Activated CD4-positive, alpha-beta T cell treated with anti-CD3 and anti-CD28 coated beads, Interleukin-2, Interleukin-4, amounts not matched to agents 100 ng/mL and 50 ng/mL, durations not matched to agents 16 hours and 8 hours (primary cell): ENCODE measurements at places on chromosomes 7 and 10.

GRCh38 chr10:11851910-11852309 is 28.8 kb downstream of the PROSER2 start:
- DNase-seq, result no peak

- no peak for DNase-seq
Observed at GRCh38 chr7:5709347-5709950, 72.0 kb downstream of the RNF216 start.

DNA sequence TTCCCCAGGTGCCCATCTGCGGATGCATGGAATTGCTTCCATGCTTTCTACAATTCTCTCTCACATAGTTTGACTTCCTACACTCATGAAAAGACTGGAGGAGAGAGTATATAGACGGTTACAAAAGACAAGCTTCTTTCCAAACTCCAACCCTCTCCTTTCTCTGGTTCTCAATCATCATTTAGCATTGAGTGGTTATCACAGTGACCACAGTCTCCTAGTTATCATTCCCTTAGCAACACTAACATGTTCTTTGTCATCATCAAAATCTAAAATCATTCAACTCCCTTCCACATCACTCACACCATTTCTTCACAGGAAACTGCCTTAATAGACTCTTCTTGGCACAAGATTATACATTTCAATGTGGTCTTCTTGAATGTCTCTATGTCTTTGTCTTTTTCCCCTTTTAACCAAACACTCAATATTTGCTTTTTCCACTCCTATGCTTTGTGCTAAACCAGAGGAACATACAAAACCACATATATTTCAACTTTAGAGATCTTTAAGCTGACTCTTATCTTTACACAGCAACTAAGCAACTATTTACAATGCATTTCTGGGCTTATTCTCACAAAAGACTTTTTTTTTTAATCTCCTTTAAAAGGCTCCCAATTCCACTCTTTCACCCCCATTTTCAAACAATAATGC is 126.3 kb downstream of the CNOT4 start:
- DNase-seq, result no peak

GRCh38 chr10:91050371-91051034 is 129.6 kb upstream of the ANKRD1 start:
- DNase-seq, result no peak

DNA sequence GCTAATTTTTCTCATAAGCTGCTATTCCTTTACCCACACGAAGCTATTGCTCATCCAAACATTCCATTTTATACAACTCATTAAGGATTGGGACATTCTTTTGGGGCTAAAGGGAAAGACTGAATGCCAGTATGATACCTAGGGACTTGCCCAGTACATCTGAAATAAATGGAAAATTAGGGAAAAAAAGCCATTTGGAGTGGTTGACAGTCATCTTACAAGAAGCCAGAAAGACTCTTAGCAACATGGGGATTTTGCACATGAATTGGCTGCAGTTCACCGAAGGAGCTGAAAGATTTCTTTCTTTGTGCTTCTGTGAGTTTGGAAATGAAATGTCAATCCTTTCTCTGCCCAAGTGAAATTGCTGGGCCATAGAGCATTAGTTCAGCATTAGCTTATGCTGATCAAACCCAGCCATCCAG is 43.3 kb upstream of the MTURN start:
- DNase-seq, result no peak

DNA sequence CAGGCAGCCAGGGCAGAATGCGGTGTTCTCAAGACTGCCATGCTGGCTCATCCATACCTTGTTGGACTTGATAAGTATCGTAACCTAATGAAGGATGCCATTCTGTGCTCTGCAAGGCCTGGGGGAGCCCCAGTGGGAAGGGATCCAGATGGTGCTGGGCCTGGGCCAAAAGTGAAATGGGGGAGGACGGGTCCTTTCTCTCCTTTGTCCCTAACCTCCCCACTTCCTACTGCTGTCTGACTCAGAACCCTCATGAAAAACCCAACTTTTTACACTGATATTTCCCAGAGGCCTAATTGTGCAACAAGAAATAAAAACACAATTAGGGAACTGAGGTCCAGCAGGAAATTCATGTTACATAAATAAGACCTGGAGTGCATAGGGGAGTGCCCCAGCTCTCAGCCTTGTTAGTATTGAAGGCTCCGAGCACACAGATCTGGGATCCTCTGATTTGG is 193.7 kb upstream of the SVIL start:
- no peak for DNase-seq

GRCh38 chr10:78859266-78859665 is 209.5 kb upstream of the ZMIZ1 start:
- DNase-seq, result no peak

GRCh38 chr7:156223935-156224832 is 411.9 kb upstream of the SHH start:
- DNase-seq, result no peak
